AG09319 (cell line): ENCODE measurements at places on chromosomes 3 and 15.

- no peak for DNase-seq
Observed at GRCh38 chr3:150251187-150252062, 156.7 kb upstream of the TSC22D2 start.

DNA sequence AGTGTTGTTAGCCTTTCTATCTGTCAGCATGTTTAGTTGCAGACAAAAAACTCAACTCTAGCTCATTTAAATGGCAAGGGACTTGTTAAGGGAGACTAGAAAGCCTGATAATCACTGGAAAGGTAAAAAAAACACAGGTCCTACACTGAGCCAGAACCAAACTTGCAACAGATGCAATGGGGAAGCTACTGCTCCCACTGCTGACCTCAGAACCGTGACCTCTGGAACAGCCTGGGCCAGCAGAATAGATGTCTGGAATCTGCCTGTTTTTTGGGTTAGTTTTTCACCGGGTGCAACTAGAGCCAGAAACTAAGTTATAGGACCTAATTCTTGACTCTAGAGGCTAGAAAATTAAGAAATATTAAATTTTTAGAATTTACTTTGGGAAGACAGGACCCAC lies 32.5 kb upstream of the ARL14 start:
- DNase-seq: no peak

DNA sequence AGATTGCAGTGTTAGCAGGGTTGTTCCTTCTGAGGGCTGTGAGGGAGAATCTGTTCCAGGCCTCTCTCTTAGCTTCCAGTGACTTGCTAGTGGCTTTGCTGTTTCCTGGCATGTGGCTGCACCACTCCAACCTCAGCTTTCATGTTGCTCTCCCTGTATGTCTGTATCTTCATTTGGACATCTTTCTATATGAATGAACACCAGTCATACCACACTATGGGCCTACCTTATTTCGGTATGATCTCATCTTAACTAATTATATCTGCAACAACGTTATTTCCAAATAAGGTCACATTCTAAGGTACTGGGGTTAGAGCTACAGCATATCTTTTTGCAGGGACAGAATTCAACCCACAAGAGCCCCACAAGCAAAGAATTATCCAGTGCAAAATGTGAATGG lies 356.7 kb upstream of the UMPS start:
- DNase-seq: no peak

DNA sequence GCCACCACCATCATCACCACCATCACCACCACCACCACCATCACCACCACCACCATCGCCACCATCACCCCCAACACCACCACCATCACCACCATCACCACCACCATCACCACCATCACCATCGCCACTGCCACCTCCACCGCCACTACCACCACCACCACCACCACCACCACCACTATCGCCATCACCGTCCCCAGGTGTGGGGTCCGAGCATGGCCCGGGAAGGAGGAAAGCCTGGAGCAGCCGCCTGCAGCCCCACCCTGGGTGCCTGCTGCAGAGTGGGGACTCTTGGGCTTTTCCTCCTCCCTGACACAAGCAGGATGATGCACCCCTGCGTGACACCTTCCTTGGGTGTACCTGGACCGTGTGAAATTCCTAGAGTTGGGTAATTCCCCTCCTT lies 43.9 kb downstream of the MUC4 start:
- DNase-seq: no peak

DNA sequence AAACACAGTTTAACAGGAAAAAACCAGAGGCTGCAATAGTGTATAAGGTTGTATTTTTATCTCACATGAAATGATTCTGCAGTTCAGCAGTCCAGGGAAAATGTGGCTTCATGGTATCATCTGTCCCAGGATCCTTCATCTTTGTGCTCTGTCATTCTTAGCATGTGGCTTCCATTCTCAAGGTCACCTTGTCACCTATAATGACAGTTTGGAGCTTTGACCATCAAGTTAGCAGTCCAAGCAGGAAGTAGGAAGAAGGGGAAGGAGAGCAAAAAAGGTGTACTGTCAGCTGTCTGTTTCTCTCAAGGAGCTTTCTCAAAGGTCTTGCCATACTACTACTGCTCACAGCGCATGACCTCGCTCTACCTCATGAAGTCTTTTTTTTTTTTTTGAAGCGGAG lies 58.6 kb upstream of the CRTC3 start:
- no peak for DNase-seq

DNA sequence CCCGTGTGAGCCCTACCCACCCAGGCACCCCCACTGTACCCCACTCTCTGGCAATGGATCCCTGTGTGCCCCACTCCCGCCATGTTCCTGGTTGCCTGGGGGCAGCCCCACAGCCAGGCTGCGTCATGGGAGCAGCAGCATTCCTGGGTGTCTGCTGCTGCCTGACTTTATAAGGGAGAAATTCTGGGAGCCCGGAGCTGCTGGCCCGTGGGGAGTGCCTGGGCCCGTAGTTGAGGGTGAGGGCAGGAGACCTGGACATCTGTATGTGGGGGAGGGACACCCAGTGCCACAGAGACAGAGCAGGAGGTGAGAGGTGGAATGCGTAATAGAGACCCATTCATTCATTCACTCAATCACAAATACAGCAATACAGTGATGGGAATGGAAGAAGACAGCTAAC lies 15.1 kb downstream of the CSPG4 start:
- no peak for DNase-seq

DNA sequence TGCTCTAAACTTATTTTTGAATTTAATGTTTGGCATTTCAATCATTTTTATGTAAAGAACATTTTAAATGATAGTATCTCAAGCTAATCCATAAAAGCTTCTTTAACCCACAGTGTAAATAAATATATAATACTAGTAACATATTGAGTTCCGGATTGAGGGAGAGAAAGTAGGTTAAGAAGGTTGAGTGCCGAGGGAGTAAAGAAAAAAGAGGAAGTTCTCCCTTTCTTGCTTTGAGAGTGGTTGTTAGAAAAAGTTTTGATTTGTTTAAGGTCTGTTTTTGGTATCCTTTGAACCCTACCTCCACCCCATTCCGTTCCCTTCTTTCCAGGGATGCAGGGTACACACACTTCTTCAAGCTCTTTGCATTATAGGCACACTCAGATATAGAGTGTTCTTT lies 130.8 kb downstream of the VPS8 start:
- DNase-seq: no peak

GRCh38 chr3:108493862-108494261 lies 16.5 kb downstream of the MYH15 start:
- no peak for DNase-seq

- no peak for DNase-seq
Observed at GRCh38 chr3:111311126-111311525, 230.9 kb upstream of the CD96 start.

GRCh38 chr3:75001330-75001729 lies 386.9 kb upstream of the CNTN3 start:
- no peak for DNase-seq

- no peak for DNase-seq
Observed at GRCh38 chr3:106276151-106276550, 407.3 kb upstream of the CBLB start.

DNA sequence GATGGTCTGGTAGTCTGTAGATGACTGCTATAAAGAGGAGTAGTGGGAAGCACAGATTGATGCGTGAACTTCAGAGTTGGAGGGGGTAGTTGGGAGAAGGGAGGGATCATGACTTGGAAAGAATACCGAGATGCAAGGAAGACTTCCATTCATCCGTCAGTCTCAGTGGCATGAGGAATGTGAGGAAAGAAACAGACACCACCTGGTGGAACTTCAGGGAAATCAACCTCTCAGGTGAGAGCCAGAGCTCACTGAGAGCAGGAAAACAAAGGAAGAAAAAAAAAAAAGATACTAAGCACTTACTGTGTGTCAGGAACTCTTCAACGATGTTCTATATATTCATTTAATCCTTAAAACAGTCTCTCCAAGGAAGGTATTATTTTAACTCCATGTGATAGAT lies 172.4 kb downstream of the OXSM start:
- no peak for DNase-seq

DNA sequence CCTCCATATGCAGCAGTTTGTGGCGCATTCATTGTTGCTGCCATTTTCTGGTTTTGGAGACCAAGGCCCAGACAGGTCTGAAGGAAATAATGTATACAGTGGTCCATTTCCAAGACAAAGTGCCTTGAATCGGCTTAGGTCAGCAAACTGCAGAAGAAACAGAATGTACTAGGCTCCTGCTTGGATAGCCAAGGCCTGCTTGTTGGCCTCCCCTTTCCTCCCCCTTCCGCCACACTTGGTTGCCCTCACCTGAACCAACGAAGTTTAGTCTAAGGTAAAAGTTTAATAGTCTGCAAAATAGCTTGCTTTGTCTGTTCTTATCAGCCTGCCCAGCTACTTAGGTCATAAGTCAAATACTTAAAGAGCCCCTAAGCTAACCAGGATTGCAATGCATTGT lies 12.0 kb upstream of the RTP3 start:
- no peak for DNase-seq

DNA sequence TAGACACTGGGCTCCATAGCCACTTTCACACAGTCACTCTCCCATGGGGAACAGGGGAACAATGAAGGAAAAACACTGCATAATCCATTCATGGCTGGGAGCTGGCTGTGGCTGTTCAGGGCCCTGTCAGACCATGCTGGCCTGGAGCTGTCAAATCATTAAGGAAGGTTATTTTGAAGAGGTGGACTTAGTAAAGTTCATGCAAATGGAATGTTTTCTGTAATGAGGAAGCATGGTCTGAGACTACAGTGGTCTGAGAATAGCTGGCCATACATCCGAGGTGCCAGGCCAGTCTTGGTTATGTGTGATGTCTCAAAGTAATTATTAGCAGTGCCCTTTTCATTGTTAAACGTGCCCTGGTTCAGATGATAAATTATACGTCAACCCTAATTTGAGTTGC lies 117.1 kb upstream of the MRPS22 start:
- no peak for DNase-seq

DNA sequence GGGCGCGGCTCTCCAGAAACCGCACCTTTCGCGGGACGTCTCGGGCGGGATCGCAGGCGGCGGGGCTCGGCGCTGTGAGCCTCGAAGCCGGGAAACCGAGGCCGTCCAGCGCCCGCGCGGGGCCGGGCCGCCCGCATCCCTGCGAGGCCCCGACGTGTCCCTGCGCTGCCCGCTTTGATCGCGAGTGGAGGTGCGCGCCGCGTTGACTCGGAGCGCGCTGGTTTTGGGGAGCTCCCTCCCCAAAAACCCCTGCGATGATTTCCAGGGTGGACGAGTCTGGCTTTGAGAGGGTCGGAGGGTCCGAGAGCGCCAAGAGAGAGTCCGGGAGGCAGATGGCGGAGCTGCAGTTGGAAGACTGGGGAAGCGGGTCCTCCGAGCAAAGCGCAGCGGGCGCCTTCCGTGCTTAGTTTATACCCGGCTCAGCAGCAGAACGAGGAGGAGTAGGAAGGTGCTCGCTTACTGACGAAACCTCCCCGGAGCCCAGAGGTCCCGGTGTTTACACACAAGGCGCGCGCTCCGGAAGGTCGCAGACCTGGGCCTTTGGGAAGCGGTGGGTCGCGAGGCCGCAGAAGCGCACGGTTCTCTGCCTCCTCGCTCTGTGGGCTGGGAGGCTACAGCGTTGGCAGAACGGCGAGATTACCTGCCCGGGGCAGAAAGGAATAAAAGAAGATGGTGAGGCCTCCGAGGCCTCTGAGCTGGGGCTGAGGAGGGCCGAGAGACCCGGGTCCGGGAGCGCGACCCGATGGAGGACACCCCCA lies 687 bp downstream of the ALDH1A3 start:
- no peak for DNase-seq

- no peak for DNase-seq
Observed at GRCh38 chr3:150232992-150233451, 175.1 kb upstream of the TSC22D2 start.

GRCh38 chr3:189766416-189766815 lies 135.2 kb downstream of the TP63 start:
- DNase-seq: no peak

DNA sequence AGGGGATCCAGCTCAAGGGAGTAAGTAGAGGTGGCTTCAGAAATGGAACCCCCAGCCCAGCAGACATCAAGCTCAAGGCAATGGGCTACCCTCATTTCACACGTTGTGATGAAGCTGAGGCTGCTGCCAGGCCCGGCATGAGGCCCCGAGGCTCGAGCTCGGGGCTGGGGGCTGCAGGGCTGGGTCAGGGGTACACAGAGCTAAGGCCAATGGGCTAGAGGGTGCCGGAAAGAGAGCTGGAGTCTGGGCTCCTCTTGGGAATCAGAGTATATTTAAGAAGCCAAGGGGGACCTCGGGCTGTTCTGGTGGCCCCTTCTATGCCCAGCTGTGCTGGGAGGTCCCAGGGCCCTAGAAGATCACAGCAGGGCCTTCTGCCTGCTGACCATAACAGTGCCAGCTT lies 7.4 kb downstream of the PRSS50 start:
- DNase-seq: no peak

- no peak for DNase-seq
Observed at GRCh38 chr3:16665282-16665741, 60.1 kb upstream of the DAZL start.

- DNase-seq: no peak
Observed at GRCh38 chr3:16150285-16150684, 24.2 kb upstream of the GALNT15 start.

GRCh38 chr3:61821823-61822251 lies 260.5 kb downstream of the PTPRG start:
- DNase-seq: peak; percentile 74

DNA sequence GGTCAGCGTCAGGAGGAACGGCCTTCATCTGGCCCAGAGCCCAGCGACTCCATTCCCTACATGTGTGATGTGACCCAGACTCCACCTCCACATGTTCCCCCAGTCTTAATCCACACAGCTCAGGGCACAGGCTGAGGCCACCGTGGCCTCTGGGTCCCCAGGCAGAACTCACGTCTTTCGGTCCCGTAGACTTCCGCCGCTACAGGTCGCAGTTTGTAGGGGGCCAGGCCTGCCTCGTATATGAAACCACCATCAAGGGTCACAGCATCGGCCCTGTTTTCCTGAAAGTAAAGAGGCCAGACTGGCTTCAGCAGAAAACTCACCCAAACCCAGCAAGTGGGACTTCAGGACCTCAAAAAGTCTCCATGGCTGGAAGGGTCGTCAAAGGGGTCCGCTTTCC lies 8.6 kb downstream of the LTF start:
- no peak for DNase-seq

GRCh38 chr3:189776149-189776824 lies 145.1 kb downstream of the TP63 start:
- no peak for DNase-seq

DNA sequence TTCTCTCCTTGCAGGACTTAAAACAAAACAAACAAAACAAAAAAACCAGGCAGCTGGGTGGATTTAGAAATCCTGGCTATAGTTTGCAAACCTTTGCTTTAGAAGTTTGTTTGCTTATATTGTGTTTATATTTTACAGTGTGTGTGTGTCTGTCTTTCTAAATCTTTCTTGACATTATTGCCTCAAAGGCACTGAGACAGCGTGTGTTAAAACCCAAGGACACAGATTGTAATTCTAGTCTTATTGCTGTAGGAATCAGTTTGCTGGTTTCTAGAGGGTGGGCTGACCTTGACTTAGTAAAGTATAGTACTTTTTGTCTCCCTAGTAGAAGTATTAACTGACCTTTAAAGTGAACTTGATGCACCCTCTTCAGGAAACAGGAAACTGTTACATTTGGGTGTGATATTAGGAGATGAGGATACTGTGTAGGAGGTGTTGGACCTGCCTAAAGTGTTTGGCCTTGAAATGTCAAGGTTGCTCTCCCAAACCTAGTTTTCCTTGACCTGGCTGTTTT lies 71.0 kb downstream of the TCF12 start:
- no peak for DNase-seq

GRCh38 chr3:123287962-123288302 lies 86.2 kb downstream of the SEC22A start:
- DNase-seq: no peak
